CD4-positive, alpha-beta T cell treated with Interferon alpha-2 for 1 hour (primary cell): ENCODE measurements at places on chromosomes 16 and 17.

GRCh38 chr17:33085256-33085655 lies 93.6 kb downstream of the SPACA3 start:
- no peak for DNase-seq

DNA sequence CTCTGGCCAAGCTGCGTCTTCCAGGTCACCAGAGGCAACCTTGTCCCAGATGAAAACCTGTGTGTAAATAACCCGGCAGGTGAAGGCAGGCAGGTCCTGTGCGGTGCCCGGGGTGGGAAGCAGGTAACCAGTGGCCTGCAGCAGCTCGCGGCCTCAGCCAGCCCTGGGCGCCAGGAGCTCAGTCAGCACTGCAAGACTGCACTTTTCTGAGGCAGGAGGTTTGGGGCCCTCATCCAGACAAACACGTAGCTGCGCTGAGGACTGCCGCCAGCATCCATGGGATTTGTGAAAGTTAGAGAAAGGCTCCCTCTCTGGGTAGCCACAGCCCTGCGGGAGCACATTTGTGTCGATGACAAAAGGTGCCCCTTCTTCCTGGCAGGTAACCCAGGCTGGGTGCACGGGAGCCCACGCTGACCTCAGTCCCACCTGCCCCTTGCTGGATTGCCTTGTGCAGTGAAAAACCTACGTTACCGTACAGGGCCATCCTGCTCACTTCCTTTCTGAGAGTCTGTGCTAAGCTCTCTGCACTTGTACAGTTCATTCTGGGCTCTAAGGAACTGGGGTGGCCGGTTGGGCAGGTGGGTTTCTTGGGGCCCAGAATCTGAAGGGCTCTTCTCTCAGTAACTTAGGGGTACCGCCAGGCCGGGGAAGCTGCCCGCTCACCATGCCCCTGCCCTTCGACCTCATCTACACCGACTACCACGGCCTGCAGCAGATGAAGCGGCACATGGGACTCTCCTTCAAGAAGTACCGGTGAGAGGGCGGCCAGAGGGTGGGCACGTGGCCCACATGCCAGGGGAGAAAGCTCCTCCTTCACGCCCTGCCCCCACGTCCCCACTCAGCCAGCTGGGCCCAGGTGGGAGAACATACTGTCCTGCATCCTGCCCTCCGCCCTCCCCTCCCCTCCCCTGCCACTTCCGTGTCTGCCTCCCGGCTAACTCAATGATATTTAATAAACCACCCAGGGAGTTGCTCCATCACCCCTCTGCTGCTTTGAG lies 56.4 kb downstream of the MGAT5B start:
- DNase-seq: no peak

DNA sequence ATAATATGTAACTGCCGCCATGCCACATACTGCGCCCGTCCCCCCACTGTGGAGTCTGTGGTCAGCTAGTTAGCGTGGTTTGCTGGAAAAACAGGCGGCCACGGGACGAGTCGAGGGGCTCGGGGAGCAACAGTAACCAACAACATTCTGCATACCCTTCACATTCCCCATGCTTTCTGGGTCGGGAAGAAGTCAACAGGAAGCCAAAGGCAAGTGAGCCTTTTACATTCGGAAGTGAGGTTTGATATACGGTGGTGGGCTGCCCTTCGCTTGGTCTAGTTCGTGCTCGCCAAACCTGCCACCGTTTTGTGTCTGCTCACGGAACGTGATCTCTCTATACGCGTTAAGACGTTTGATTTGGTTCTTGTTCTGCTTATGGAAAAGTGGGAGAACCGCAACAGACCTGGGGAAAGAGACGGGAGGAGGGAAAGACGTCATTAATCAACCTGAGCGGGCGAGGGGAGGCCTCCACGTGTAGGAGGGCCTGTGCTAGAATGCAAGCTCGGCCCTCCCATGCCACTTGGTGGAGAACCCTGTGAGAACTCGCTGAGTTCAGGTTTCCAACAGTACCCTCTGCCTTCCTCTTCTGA lies 28.9 kb upstream of the CFAP20 start:
- no peak for DNase-seq

DNA sequence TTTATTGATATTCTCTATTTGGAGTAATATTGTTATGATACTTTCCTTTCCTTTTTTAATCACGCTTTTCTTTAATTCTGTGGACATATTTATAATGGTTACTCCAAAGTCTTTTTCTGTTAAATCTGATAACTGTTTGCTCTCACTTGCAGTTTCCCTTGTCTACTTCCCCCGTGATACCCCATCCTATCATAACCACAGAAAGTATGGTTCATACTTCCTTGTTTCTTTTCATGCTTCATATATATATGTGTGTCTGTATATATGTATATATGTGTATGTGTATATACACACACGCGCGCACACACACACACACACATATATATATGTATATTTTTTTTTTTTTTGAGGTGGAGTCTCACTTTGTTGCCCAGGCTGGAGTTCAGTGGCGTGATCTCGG lies 23.5 kb downstream of the SPECC1 start:
- DNase-seq: no peak

GRCh38 chr16:25785361-25785760 lies 93.6 kb downstream of the HS3ST4 start:
- no peak for DNase-seq

DNA sequence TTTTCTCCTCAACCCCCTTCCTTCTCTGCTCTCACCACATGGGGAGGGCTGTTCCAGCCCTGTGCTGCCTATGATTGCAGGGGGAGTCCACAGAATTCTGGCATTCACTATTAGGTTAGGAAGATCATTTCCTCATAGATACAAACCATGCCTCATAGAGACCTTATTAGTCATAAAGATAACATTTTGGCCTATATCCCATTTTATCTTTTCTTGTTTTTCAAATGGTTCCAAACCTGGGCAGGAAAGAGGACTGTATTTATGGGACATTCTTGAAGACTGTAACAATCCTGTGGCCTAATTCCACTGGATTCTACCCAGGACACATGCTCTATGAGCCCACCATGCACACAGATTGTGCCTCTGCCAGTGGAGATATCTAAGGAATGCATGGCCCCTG lies 51.7 kb downstream of the ASIC2 start:
- DNase-seq: no peak
